ENCODE measurements at places on chromosomes 13 and 19.
A peak's percentile ranks its signal among the peaks of the same experiment; 100 is the strongest.

- DNase-seq, result no peak
Measured at GRCh38 chr19:41116261-41116660, 2.0 kb downstream of the CYP2F1 start.

DNA sequence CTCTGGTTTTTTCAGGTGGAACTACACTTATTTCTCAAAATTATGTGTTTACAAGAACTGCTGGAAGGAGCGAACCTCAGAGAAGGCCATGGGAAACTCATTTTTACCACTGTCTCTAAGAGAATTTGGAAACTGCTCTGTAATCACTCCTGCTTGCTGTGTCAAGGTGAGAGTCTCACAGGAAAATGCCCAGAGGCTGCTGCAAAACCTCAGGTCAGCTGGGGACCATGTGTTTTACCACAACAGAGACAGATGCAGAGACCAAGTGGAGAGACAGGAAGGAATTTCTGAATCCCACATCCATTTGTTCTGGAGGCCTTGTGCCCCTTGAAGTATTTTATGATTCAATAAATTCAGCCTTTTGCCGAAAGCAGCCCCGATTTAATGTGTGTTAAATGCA is 743.8 kb upstream of the SLC10A2 start:
- DNase-seq, result no peak

DNA sequence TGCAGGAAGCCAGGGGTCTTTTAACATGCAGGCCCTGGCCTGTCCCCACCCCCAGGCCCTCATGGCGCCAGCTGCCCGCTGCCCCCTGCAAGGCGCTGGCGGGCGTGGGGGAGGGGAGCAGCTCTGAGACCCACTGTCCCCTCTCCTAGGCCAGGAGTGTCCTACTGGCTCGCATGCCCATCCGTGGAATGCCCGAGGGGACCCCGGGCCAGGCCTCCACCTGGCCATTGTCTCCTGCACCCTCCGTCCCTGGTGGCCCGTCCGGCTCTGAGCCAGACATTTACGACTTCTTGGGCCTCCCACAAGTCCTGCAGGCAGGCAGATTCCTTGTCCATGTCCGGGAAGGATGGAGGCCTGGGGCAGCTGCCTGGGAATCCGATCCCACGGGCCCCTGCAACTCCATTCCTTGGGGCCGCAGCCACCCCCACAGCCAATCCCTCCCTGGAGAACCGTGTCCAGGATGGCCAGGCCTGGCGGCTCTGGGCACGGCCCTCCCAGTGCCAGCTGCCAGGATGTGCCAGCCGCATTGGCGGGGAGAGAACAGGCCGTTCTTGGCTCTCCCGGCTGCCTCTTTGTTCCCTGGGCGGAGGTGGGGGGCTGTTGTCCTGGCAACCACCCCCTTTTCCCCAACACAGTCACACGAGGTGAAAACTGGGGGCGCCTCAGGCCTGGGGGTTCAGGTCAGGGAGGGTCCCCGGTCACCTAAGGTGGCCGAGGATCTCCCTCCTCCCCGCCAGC is 10.5 kb upstream of the PLIN3 start:
- DNase-seq, result no peak

DNA sequence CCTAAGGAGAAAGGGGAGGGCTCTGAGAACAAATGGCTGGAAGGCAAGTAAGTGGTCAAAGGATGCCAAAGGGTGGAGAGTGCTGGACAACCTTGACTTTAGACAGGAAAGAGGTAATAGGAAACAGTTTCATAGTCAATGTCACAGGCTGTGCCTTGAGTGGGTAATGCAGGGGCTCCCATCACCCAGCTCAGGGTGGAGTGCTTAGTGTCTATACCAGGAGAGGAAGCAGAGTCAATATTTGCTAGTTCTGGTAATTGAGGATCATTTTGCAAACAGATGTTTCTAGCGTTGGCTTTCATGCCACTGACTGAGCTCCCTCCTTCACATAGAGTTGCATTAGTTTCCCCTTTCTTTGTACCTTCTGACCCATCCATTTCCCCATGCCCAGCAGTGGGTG is 64.6 kb upstream of the KL start:
- no peak for DNase-seq

DNA sequence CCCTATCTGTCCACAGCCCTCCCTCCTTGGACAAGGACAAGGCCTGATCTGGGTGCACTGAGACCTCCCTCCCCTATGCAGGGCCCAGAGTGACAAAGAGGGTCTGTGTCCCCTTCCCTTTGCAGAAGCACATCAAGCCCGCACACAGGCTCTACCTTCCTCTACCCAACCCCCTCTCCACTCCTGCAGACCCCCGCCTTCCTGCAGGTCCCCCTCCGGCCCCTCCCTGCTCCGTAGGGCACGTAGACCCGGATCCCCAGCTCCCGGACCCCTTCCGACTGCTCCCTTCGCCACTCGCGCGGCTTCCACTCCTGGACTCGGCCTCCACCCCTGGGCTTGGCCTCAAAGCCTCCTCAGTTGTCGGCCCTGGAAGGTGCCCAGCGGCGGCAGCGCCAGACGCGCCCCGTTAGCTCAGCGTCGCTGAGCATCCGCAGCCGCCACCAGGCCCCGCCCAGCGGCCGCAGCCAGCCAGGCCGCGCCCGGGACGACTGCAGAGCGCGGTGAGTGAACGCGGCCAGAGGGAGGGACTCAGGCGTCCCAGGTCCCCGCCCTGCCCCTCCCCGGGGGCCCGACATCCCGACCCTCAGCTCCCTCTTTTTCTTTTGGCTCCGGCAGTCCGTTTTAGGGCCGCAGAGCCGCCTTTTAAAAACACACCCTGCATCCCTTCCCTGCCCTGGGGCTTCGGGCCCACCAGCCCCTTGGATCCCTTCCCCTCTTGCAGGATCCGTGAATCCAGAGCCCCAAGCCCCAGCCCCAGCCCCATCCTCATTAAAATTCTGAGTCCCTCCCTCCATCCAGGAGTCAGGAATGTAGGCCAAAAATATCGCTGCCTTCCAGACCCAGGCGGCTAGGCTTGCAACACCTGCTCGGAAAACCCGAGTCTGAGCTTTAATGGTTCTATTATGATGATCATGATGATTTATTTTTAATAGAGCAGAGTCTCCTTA is 1.5 kb upstream of the MYADM start:
- no peak for DNase-seq

DNA sequence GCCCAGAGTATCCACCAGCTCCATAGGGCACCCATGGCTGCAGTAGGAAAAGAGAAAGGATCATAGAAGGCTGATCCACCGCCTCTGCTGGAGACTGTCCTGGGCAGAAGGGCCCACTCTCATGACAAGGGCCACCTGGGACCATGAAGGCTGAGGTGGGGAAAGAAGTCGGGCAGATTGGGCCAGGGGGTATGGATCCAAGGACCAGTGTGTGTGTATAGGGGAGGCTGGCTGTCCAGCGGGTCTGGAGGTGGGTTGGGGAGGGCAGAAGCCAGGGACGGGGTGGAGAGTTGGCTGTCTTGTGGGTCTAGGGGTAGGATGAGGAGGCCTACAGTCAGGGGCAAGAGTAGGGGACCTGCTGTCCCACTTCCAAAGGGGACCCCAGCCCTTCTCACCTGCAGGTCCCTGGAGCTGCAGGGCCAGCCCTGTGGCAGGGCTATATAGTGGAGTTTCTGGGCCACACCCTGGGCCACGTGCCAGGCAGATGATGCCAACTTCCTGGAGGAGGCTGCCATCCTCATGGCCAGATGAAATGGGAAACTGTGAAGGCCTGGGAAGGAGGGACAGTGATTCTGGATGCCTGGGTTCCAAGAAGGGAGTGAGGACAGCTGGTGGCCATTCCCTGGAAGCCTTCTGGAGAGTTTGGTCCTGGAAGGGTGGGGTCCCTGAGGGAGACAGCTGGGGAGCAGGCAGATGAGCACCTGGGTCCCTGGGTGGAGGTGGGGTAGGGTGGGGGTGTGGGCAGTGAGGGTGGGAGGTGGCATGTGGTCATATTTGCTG is at the start of gene FCGBP:
TSS of gene FCGBP (minus strand) at position 51 of the 780 bp plus-strand sequence.
- DNase-seq, result no peak

GRCh38 chr19:17784201-17785008 is 10.5 kb upstream of the B3GNT3 start:
- DNase-seq, result no peak

GRCh38 chr13:111482126-111482525 is 161.7 kb downstream of the TEX29 start:
- no peak for DNase-seq

GRCh38 chr19:16385296-16385695 is 60.7 kb downstream of the KLF2 start:
- DNase-seq, result no peak

DNA sequence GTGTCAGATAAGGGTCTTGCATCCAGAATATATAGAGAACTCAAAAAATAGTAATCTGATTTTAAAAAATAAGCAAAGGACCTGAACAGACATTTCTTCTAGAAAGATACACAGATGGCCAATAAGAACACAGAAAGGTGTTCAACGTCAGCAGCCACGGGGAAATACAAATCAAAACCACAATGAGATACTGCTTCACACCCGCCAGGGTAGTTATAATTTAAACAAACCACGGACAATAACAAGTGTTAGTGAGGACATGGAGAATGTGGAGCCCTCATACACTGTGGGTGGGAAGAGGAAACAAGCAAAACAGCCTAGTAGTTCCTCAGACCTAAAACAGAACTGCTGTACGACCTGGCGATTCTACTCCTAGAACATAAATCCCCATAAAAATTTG is 26.7 kb upstream of the NAPA start:
- no peak for DNase-seq

DNA sequence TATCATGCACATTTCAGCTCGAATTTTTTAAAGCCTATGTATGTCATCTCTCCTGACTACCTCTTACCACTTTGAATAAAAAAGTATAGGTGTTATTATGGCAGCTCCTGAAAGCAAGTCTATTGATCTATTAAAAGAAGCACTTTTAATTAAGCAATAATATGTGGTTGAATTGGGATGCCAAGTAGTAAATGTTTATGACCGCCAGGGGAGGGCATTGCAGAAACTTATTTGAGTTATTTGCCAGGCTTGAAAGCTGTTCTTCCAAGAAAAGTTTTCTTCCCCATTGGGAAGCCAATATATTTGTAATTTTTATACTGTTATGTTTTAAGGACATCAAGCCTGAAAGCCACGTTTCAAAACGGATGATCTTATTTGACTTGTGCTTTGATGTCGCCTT is 88.1 kb upstream of the SOX21 start:
- no peak for DNase-seq

GRCh38 chr13:28679628-28680027 is 20.7 kb downstream of the POMP start:
- DNase-seq, result no peak

- DNase-seq, result no peak
Measured at GRCh38 chr13:112806739-112807652, 117.2 kb downstream of the ATP11A start.

GRCh38 chr13:92224825-92225224 is 826.4 kb downstream of the GPC5 start:
- no peak for DNase-seq

GRCh38 chr13:108752276-108752675 is 122.9 kb downstream of the MYO16 start:
- peak; percentile 18 for DNase-seq

DNA sequence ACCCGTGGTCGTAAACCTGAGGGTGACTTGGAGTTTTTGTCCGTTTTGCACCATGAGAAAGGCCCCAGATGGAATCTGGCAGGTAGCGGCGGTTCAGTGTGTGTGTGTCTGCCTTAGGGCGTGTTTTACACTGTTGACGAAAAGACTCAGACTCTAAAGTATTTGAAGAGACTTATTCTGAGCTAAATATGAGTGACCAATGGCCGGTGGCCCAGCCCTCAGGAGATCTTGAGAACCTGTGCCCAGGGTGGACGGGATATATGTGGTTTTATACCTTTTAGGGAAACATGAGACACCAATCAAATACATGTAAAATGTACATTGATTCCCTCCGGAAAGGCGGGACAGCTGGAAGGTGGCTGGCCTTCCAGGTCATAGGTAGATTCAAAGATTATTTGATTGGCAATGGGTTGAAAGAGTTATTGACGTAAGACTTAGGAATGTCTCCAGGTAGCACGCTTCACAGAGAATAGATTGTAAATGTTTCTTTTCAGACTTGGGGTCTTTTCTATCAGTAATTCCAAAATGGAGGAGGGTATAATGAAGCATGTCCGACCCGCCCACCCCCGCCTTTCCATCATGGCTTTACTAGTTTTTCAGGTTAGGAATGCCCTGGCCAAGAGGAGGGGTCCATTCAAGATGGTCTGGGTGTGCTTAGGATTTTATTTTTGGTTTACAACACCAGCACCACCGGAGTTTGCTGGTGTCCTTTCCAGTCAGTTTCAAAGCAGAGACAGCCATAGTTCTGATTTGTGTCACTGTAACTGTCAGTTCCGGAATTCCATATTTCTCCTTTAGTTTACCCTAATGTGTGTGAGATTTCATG is 1.0 kb upstream of the ZNF529 start:
- DNase-seq, result no peak

- no peak for DNase-seq
Measured at GRCh38 chr13:70430256-70430655, 322.0 kb upstream of the KLHL1 start.

DNA sequence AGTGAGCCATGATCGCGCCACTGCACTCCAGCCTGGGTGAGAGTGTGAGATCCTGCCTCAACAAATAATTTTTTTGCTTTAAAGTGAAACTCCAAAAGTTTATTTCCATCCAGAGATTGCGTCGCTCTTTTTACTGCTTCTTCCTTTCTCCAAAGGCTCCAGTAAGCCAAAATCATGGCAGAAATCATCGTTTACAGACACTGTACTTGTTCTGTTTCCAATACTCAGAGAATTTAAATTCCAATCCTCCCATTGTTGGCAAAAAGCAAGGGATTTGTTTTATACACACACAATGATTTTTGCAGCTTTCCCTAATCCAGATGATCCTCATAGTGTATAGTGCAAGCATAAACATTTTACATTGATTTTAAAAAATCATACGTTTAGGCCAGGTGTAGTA is 15.3 kb downstream of the FBXO27 start:
- no peak for DNase-seq
